ENCODE measurements at places on chromosomes 6 and 20.

DNA sequence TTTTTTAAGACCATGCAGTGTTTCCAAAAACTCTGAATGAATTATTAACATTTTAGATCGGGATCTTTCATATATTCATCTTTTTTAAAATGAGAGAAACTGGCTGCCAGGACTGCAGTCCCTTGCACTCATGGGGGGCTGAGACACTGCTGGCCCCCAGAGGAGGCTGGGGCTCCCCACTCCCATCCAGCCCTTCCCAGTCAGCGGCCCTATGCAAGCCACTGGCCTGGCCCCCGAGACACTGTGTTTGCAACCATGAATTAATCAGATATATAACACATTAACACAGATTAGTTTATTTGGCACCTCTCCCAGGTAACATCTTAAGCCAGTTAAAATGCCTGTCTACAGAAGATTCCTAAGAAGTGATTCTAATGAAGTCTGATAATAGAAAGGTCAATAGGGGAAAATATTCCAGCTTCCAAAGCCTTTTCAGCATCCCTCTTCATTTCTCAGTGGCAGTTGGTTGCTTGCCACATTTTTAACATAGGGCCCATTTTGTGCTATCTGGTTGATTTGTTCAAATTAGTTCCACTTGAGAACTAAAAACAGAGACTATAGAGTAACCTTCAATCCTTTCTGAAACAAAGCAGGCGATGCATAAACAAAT, 184.4 kb upstream of the FBXL4 start:
- no peak for DNase-seq

- DNase-seq = peak; percentile 35
Measured at GRCh38 chr20:38805502-38805957, at the start of gene PPP1R16B. Gene PPP1R16B (plus strand): TSS chr20:38805697. CDS start chr20:38835926, 30,229 bp downstream.

DNA sequence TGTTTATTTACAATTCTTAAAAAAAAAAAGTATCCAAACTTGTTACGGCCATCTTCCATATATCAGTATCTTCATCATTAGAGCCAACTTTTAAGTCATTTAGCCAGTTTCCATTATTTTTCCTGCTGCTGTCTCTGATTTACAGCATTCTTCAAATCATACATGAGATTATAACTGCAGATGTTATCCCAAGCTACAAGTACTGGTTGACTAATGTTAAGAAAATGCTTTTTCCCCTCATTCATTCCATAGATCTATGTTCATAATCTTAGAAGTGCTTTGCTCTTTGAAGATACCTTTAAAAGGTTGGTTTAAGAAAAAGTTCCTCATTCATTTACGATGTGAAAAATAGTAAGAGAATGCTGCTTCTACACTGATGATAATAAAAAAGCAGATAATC, 158.7 kb downstream of the RNGTT start:
- no peak for DNase-seq

- no peak for DNase-seq
Measured at GRCh38 chr20:18701969-18702368, 111.6 kb upstream of the SCP2D1 start.

DNA sequence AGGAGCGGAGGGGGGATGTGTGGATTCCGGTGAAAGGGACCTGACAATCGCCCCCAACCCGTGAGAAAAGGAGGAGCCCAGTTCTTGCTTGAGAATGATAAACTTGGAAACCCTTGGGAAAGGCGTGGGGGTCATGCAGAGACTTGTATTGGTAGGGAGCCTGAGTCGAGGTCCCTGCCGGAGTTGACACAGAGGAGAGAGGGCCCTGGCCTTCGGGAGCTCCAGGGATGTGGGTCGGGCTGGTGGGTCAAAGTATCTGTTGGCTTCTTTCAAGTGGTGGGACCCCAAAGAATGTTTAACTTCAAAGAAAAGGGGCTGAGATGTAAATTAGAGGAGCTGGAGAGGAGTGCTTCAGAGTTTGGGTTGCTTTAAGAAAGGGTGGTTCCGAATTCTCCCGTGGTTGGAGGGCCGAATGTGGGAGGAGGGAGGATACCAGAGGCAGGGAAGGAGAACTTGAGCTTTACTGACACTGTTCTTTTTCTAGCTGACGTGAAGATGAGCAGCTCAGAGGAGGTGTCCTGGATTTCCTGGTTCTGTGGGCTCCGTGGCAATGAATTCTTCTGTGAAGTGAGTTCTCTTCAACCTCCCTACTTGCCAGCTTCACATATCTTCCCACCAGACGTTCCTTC, 571 bp downstream of the CSNK2B start:
- DNase-seq = no peak

- no peak for DNase-seq
Measured at GRCh38 chr6:8069631-8070284, 5.6 kb upstream of the BLOC1S5 start.

- DNase-seq = no peak
Measured at GRCh38 chr6:150176152-150176551, 33.3 kb downstream of the PPP1R14C start.

DNA sequence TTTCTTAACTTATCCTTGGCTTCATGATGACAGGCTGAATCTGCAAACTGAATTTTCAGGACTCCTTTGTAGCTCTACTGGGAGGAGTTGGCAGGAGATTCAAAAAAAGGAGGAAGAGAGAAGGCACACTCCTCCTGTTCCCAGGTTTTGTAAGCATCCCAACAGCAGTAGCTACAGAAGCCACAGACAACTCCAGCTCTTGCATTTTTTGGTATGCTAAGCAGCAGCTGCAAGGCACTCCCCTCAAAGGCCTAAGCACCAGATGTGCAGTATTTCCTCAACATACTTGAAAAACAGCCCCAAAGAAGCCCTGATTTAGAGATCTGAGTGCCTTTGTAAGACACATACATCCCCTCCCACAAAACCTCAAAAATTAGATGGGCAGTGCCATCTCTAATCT, 328.6 kb upstream of the SYNCRIP start:
- no peak for DNase-seq

- no peak for DNase-seq
Measured at GRCh38 chr20:2108987-2109386, 7.4 kb downstream of the STK35 start.

DNA sequence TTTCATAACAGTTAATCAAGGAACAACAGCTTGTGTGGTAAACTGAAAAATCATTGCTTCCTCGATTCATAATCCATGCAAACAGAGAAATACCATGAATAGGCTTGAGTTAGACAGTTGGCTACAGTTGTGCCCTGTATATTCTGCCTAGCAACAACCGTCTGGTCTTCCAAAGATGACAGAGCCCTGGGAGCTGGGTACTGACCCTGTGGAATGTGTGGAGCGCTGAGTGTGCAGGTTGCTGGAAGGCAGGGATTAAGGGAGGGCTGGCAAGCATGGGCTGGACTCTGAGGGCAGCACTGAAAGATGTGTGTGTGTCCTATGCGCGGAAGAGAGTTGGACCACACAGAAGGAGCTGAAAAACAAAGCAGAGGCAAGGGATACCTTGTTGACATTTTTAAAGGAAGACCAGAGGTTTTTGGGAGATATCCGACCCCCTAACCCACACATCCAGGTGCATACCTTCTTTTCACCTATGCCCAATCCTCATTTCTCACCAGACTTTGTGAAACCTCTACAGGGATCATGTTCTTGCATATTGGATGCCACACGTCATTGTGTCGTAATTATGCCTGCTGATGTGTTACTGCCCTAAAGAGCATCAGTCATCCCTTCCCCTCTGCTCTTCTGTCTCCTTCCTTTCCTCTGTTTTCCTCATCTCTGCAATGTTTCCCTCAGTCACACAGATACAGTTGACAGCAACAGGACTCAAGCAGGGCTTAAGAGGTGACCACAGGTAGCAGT, 58.2 kb upstream of the VGLL2 start:
- DNase-seq = no peak

GRCh38 chr6:36099869-36100483, 30.3 kb upstream of the MAPK13 start:
- no peak for DNase-seq

DNA sequence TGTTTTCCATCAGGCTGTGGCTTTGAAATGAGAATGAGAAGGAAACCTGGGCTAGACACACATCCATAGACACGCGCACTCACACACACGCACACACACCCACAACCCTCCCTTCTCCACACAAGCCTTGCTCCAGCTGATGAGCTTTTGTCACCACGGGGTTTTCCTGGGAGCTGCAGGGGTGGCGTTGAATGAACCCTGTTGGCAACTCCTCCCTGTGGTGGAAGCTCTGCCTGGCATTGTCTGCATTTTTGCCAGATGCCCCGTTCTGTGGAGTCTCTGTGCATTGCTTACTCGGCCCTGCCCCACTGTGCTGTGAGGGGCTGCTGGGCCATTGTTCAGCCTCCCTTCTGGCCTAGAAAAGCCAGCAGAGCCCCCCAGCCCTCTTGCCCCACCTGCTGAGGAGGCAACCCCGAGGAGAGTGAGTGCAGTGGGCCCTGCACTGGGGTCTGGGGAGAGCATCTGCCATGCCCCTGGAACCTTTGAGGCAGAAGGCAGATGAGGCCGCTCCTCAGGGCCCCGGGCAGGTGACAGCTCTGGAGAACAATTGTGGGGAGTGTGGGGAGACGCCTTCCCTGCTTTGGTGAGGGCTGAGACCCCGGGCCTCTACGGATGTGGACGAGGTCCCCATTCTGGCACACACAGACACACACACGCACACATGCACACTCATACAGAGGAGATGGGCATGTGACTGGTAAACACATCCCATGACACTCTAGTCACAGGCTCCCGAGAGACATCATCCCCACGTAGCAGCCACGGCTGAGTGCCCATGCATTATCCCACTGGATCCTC, 9.9 kb downstream of the ADIG start:
- no peak for DNase-seq

DNA sequence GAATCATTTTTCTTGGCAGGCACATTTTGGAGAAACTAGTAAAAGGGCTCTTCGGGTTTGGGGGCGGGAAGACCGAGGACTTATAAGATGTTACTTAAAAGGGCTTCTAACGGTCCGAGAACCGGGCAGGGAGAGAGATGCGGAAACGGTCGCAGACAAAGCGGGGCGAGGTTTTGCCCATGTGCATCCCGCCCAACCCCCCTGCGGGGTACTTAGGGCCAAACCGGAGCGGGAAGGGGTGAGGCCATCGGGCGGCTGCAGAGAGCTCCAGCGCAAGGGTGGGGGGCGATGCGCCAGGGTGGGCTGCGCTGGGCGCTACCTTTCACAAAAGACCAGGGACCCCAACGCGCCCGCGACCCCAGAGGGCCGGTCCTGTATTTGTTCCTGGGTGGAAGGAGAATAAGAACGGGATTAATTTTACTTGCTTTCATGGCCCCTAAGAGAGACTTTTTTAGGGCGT, 616 bp downstream of the TUBB start:
- no peak for DNase-seq

- DNase-seq = no peak
Measured at GRCh38 chr20:51176876-51177275, 154.0 kb upstream of the KCNG1 start.

GRCh38 chr6:136716917-136717715, 75.2 kb downstream of the MAP3K5 start:
- no peak for DNase-seq

DNA sequence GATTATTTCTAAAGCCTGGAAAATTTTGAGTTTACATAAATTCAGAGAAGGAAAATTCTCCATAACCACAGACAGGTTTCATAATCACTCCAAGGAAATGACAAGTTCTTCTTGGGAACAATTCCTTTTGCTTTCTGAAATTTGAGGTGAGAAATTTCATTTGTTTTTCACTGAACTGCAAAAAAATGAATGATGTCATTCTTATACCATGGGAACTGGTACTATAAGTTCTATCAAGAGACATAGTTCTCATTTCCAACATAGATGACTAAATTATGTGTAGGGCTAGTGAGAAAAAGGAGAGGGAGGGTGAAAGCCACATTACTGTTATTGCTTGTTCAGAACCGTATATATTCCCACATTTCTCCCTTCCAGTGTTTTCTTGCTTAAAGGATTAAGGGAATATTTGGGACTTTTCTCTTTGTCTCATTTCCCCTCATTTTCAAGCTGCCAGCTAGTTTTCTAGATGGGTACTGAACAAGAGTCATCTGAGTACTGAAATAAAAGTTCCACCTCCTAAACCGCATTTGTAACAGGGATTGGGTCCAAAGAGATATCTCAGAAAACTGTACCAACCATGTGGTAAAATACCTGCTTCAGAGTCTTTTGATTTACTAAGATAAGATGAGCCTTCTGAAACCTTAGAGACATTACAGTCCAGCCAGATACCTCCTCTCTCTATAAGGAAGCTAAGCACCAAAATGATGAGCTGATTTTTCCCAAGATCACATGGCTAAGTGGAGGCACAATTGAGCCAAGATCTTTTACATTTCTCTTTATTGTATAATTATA, 144.3 kb upstream of the PRDM1 start:
- DNase-seq = no peak

DNA sequence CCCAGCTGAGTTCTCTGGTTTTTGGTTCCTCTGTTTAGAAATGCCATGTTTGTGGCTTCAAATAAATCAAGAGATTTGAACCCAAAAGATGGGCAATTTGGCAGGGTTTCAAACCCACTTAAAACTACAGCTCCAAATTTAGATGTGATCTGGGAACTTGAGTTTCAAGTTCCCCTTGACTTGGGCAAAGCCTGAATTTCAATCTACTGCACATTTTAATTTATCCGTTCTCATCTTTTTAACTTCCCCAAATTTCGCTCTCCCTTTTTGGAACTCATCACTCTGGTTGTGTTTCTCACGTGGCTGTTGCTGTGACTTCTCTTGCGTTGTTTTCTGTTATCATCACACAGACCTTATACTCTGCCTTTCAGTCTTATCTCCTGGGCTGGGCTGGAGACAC, 230.9 kb downstream of the CDC5L start:
- no peak for DNase-seq

DNA sequence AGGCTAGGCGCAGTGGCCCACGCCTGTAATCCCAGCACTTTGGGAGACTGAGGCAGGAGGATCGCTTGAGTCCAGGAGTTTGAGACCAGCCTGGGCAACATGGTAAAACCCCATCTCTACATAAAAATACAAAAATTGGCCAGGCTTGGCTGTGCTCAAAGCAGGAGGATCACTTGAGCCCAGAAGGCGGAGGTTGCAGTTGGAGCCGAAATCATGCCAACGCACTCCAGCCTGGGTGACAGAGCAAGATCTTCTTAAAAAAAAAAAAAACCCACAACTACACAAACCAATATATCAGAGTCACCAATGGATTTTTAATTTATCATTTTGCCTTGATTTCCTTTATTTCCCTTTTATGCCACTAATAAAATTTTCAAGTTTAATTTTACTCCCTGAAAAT, 9.3 kb downstream of the MAP3K5 start:
- DNase-seq = no peak

- no peak for DNase-seq
Measured at GRCh38 chr6:30007132-30007764, 53.8 kb upstream of the POLR1H start.

- DNase-seq = no peak
Measured at GRCh38 chr6:84866715-84867114, 102.3 kb upstream of the TBX18 start.

DNA sequence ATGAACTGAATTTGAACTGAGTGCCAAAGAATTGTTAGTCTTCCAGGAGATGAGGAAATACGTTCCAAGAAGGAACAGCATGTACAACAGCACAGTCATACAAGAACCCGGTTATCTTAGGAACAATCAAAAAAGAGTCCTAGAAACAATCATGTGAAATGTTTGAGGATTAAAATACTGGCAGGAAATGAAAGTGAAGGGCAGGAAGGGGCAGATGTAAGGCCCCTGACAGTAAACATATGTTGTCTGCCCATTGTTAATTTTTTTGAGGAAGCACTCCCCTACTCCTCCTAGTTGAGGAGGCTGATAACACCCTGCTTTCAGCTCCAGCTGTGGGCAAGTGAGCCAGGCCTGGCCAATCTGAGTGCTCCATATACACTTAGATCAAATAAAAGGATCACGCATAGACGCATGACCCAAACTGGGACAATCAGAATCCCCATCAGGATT, 220.9 kb downstream of the HACE1 start:
- no peak for DNase-seq

- DNase-seq = no peak
Measured at GRCh38 chr6:108955329-108955949, 107.2 kb downstream of the ARMC2 start.

Data from stimulated activated CD4-positive, alpha-beta T cell treated with anti-CD3 and anti-CD28 coated beads, Interleukin-1b, Interleukin-23, amount 100 ng/mL, for 24 hours (primary cell).